ENCODE measurements at places on chromosomes 3 and 15. TPM values are rescaled to one million over a fixed set of nuclear protein-coding genes. Genes with fewer than 3 reads are reported as not detected.

GRCh38 chr3:177641206-177641605 lies 443.9 kb upstream of the TBL1XR1 start:
- DNase-seq = no peak

DNA sequence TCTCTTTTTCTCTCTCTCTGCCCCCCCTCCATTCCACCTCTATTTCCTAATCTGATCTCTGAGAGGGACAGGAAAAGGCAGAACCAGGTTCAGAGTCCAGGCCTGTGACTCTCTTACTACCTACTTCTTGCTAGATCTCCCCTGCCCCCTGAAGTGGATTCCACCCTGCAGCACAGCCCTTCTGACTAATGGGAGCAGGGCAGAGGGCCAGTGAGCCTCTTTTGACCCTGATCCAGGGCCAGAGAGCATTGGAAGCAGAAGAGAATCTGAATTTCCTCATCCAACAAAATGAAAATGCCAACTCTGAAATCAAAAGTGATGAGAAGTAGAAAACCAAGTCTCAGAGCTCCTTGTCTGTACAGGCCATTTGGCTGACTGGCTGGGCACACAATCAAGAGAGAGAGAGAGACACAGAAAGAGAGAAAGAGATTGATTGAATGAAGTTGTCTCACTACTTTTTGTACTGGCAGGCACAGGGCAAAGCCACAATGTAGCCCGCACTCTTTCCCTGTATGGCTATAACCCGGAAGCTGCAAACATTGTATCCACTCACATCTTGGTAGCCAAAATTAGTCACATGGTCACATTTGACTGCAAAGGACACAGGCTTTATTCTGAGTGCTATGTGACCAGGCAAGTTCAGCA lies 31.6 kb upstream of the GLCE start:
- no peak for DNase-seq

DNA sequence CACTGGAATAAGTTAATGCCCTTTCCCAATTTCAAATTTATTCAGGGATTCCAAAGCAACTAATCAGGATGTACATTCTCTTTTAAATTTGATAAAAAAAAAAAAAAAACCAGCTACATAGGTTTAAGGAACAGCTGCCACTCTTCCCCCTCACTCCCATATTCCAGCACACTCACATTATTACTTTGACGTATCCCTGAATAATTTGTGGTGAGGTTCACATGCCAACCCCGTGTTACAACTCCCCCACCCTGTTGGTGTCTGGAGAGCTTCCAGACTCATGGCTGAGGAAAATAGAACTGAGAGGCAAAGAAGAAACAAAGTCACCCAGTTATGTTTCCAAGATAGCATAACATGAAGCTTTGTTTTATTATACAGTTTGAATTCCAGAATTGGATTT lies 300.5 kb upstream of the MME start:
- DNase-seq = no peak

DNA sequence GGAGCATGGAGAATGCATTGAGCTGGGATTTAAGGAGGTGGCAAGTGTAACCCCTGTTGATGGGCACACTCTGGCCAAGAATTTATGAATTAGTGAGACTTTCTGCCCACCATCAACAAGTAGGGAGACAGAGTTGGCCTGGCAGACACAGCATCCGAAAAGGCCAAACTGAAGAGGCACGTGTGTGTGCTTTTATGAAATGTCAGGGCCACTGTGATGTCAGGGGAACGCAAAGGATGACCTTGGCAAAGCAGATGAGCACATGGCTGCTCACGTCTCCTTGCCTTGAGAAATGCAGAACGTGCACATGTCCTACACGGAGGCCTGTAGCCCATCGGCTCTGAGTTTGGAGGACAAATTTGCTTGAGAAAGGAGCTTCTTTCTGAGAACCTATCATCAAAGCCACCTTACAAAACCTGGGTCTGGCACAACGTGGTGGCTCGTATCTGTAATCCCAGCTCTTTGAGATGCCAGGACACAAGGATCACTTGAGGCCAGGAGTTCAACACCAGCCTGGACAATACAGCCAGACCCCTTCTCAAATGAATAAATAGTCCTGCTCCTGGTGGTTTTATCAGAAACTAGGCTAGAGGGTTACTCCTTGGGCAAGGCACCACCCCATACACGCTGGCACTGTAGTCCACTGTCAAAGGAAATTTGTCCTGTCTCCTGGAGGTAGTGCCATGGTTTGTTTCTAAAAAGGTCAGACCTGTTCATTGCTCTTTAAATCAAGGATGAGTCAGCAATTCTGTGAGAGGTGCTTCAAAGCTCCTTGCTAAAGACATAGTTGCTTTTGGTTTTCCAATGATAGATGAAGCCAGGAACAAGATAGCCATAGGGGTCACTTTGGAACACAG lies 941 bp upstream of the SH3BP5 start:
- DNase-seq = no peak

Gene HTR3E
- not detected for total RNA-seq
